ENCODE measurements at places on chromosomes 11 and 22. TPM values are rescaled to one million over a fixed set of nuclear protein-coding genes. Genes with fewer than 3 reads are reported as not detected.
A peak's percentile ranks its signal among the peaks of the same experiment; 100 is the strongest.

GTSE1 gene
- total RNA-seq = 4.4 TPM

DNA sequence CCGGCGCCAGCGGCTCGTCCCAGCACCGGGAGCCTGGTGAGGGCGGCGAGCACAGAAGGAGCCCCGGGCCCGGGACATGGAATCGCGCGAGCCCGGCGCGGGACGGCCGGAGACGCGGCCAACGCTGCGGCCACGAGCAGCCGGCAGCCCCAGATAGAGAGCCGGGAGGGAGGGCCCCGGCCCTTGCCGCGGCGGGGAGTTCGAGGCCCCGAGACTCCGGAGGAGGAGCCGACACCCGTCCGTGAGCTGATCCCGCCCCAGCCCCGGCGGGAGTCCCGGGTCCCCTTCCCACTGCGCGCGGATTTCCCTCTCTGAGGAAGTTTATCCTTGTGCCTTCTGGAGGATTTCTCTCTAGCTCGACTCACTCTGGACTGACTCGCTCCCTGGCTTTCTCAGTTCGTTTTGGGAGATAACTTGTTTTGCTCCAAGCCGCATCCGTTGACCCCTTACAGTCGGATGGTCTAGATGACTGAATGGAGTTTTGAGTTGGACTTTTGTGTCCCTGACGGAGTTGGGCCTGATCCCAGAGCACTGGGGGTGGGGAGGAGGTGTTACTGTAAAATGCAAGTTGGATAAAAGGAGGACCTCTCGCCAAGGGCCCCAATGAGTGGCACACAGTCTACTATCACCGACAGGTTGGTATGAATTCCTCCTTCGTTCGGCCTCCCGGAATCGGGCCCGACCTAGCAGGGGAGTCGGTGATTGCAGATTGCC lies 585 bp downstream of the ARHGEF12 start:
- no peaks in the 10 kb centered on the region for H3K36me3 ChIP-seq
- peak overlapping the region; percentile 97 for H3K27ac ChIP-seq
- peak overlapping the region; percentile 90 for H3K4me3 ChIP-seq

GRCh38 chr11:113213549-113213948 lies 100.8 kb upstream of the TTC12 start:
- H3K4me1 ChIP-seq = no peaks in the 10 kb centered on the region
- H3K27ac ChIP-seq = no peak overlapping the region
- no peak for DNase-seq
- peaks cover 33% of the 10 kb centered on the region for H3K36me3 ChIP-seq
- H3K4me3 ChIP-seq = no peak overlapping the region

GRCh38 chr22:41619979-41620588 lies 759 bp downstream of the DESI1 start:
- peaks cover 25% of the 10 kb centered on the region for H3K36me3 ChIP-seq
- H3K27me3 ChIP-seq = no peaks in the 10 kb centered on the region
- peak; percentile 54 for DNase-seq
- peaks cover 12% of the 10 kb centered on the region for H3K4me1 ChIP-seq

DNA sequence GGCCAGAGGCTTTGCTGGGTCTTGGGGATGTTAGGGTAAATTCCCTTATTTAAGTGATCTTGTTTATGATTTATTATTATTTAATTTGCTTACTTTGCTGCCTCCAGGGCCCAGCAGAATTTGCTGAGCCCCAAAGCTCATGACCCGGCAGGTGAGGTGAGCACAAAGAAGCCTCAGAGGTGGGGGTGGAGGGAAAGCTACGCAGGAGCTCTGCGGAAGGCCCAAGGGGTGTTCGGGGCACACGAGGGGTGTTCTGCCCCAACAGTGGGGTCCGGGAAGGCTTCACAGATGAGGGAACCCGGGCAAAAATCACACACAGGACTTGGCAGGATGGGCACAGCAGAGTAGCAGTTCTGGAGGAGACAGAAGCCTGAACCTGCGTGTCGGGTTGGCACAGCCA lies 6.7 kb upstream of the LINC01488 start:
- no peaks in the 10 kb centered on the region for H3K36me3 ChIP-seq
- no peak overlapping the region for H3K4me3 ChIP-seq
- peaks cover 50% of the 10 kb centered on the region for H3K4me1 ChIP-seq
- no peak for DNase-seq
- peaks cover 5% of the 10 kb centered on the region for H3K27me3 ChIP-seq
- H3K27ac ChIP-seq = no peak overlapping the region

- no peaks in the 10 kb centered on the region for H3K36me3 ChIP-seq
- DNase-seq = no peak
- H3K27ac ChIP-seq = no peak within 1 kb of the TSS
Observed at GRCh38 chr11:67674442-67674871, at the start of gene ALDH3B2. Gene ALDH3B2, minus strand, starts transcription at chr11:67674623. Its CDS starts 7,688 bp downstream, at chr11:67666935.

EMID1 gene
- total RNA-seq = 5.7 TPM

LRRC10B gene
- 0.13 TPM for total RNA-seq

DNA sequence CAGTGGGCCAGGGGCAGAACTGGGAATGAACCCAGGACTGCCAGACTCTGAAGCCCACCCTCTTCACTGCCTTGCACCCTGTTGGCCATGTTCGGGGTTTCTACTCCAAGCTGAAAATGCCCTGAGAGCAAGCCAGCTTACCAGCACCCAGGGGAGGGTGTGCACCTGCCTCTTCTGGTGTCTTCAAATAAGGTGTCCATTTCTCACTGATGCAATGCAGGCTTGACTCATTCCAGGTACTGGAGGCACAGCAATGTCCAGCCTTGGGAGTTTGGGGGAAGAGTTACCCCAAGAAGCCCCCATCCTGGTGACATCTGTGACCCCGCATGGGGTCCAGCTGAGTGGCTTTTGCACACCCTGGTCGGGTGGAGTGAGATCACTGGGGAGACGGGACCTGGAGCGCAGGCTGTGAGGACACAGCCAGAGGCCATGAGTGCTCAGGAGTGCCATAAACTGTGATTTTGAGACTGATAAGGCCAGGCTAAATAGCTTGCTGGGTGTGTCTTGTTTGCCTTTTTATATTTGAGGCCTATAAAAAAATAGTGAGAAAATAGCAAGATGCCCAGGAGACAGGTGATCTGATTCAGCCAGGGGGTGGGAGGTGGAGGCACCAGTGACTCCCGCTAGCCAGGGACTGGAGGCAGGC lies 4.6 kb upstream of the CERK start:
- H3K27me3 ChIP-seq = peaks cover 9% of the 10 kb centered on the region
- no peak for DNase-seq
- H3K27ac ChIP-seq = no peak overlapping the region
- no peaks in the 10 kb centered on the region for H3K36me3 ChIP-seq
- peaks cover 23% of the 10 kb centered on the region for H3K4me1 ChIP-seq

OR51B5 gene
- total RNA-seq = 0.31 TPM

OR52N4 gene
- not detected for total RNA-seq

DNA sequence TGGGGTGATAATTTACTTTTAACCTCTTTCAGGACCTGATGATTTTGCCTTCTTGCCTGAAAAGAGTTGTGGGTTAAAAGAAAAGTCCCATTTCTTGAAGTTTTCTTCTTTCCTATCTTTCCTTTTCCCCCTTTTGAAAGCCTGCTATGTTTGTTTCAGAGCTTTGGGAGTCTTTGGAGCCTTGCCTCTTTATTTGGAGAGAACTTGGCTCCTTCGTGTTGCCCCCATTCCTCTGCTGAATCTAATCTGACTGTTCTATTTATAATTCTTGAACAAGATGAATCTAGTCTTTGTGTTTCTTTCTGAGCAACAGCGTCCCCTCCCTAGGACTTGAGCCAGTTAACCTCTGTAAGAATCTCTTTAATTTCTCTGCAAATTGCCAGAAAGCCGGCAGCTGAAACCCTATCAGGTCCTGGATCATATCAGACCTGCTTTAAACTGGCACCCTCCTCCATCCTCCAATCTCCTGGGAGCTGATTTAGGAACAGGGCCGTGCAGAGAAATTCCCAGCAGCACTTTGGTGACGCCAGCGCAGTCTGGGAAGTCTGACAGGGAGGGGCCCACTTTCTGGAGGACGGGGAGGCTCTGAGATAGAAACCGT lies 289.1 kb upstream of the SORL1-AS1 start:
- no peak overlapping the region for H3K4me3 ChIP-seq
- peak; percentile 96 for DNase-seq
- H3K36me3 ChIP-seq = no peaks in the 10 kb centered on the region

GRCh38 chr11:111845276-111846028 lies 25.9 kb downstream of the ALG9 start:
- H3K4me3 ChIP-seq = no peak overlapping the region
- H3K36me3 ChIP-seq = peaks cover 40% of the 10 kb centered on the region
- H3K4me1 ChIP-seq = no peaks in the 10 kb centered on the region
- H3K27me3 ChIP-seq = no peaks in the 10 kb centered on the region

OR5P2 gene
- not detected for total RNA-seq

CCDC89 gene
- total RNA-seq = 2.3 TPM

GRCh38 chr22:44254811-44255210 lies 57.9 kb downstream of the SHISAL1 start:
- H3K4me3 ChIP-seq = no peak overlapping the region
- no peak for DNase-seq
- no peak overlapping the region for H3K27ac ChIP-seq
- H3K4me1 ChIP-seq = no peaks in the 10 kb centered on the region

DNA sequence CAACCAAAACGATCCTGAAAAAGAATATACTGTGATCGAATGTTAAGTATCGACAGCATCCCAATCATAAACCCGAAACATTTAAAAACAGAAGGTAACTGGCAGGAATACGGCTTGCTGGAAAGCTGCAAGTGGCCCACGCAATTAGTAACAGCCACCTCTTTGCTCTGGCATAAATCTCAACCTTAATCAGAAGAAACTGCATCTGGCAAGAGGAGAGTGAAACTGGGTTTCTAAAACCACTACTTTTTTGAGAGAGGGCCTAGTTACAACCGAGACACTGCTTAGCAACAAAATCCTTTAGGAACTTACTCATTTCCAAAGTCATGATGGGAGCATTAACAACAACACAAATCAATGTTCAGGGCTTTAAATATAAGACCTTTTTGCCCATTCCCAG lies 7.9 kb downstream of the NCAPD3 start:
- H3K4me3 ChIP-seq = no peak overlapping the region
- peaks cover 17% of the 10 kb centered on the region for H3K36me3 ChIP-seq
- H3K4me1 ChIP-seq = no peaks in the 10 kb centered on the region
- no peak overlapping the region for H3K27ac ChIP-seq
- no peaks in the 10 kb centered on the region for H3K27me3 ChIP-seq
- no peak for DNase-seq

ZP1 gene
- not detected for total RNA-seq

- no peaks in the 10 kb centered on the region for H3K36me3 ChIP-seq
- no peak overlapping the region for H3K27ac ChIP-seq
- peaks cover 4% of the 10 kb centered on the region for H3K27me3 ChIP-seq
- no peak for DNase-seq
- H3K4me3 ChIP-seq = no peak overlapping the region
Observed at GRCh38 chr11:10317776-10318526, 13.1 kb downstream of the ADM start.

DNA sequence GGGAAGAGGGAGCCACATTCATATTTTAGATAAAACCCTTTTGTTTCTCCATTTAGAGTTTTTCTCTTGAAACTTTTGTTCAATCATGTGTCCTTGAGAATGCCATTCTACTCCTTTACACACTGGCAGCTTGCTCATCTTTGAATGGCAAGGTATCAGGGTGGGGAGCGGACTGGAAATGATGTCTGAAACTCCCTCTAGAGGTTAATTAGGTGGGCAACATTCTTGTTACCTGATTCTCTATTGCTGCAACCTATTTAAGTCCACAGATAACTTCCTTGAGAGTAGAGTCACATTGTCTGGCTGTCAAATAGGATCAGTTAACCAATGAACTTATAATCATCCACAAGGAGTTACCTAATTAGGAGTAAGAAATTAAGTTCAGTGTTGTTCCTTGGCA lies 533.6 kb upstream of the API5 start:
- no peak overlapping the region for H3K27ac ChIP-seq
- no peaks in the 10 kb centered on the region for H3K27me3 ChIP-seq
- no peaks in the 10 kb centered on the region for H3K36me3 ChIP-seq
- DNase-seq = no peak

GRCh38 chr11:128735935-128736605 lies 42.2 kb downstream of the FLI1 start:
- no peak for DNase-seq
- H3K4me3 ChIP-seq = no peak overlapping the region
- H3K27ac ChIP-seq = no peak overlapping the region
- H3K4me1 ChIP-seq = peaks cover 9% of the 10 kb centered on the region

GRCh38 chr11:62556875-62557631 lies 10.4 kb upstream of the AHNAK start:
- peaks cover 71% of the 10 kb centered on the region for H3K4me1 ChIP-seq
- H3K27me3 ChIP-seq = no peaks in the 10 kb centered on the region
- H3K4me3 ChIP-seq = no peak overlapping the region
- no peak for DNase-seq
